ENCODE measurements at places on chromosomes 16 and 17. TPM values are rescaled to one million over a fixed set of nuclear protein-coding genes. Genes with fewer than 3 reads are reported as not detected.

Gene INCA1
- total RNA-seq = 2.3 TPM

- DNase-seq = no peak
These were observed 9.5 kb downstream of the NLRC5 start for GRCh38 chr16:56998861-56999260.

Gene SLC12A3
- total RNA-seq = not detected

GRCh38 chr17:57283203-57283971, 27.1 kb downstream of the MSI2 start:
- DNase-seq = no peak

- no peak for DNase-seq
These were observed 42.5 kb upstream of the CBFA2T3 start for GRCh38 chr16:89019511-89019910.

DNA sequence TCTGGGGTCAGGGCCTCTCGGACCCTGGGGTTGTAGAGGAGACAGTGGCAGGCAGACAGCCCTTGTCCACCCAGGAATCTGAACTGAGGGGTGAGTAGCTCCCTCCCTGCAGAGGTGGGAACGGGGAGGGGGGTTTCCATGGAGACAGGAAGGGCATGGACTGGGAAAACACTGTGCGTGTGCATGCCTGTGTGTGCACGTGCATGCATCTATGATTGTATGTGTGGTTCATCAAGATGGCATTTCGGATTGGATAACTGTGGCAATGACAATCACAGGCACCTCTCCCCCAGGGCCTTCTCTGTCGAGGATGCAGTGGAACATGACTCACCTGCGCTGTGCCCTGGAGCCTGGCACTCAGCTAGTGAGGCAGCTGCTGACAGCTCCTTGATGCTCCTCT, 6.1 kb upstream of the CD300C start:
- no peak for DNase-seq

DNA sequence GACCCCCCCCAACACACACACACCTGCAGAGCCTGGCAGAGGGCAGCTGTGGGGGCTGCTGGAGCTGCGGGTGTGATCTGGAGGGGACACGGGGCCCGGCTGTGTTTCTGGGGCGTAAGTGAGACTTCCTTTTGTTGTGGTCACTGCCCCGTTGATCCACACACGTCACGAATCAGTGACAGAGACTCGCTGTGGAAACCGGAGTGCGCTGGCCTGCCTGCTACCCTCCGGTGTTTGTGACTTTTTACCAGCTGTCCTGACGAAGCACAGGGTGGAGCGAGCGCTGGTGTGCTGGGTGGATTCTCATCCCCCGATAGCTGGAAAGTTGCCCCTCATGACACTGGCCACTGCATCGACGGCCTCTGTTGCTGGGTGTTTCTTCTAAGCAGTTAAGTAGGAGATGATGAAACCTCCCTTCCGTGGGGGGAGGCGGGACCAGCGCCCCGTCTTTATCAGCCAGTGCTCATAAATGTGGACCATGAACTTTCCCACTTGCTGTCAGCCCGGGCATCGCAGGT, 2.3 kb downstream of the METRNL start:
- no peak for DNase-seq

DNA sequence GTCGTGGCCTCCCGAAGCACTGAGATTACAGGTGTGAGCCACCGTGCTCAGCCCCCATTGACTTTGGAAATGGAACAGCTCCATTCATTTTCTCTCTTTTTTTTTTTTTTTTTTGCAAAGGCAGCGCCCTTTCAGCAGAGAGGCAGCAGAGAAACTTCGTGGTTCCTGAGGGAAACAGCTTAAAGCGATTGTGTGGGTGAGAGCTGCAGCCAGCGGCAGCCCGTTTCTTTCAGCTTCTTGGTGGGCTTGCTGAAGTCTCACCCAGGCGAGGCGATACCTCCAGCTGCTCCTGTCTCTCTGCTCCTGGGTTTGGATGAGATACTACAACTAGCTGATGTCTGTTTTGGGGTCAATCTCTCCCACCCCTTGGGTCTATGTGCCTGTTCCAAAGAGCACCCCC, 7.7 kb downstream of the KDM8 start:
- DNase-seq = no peak

DNA sequence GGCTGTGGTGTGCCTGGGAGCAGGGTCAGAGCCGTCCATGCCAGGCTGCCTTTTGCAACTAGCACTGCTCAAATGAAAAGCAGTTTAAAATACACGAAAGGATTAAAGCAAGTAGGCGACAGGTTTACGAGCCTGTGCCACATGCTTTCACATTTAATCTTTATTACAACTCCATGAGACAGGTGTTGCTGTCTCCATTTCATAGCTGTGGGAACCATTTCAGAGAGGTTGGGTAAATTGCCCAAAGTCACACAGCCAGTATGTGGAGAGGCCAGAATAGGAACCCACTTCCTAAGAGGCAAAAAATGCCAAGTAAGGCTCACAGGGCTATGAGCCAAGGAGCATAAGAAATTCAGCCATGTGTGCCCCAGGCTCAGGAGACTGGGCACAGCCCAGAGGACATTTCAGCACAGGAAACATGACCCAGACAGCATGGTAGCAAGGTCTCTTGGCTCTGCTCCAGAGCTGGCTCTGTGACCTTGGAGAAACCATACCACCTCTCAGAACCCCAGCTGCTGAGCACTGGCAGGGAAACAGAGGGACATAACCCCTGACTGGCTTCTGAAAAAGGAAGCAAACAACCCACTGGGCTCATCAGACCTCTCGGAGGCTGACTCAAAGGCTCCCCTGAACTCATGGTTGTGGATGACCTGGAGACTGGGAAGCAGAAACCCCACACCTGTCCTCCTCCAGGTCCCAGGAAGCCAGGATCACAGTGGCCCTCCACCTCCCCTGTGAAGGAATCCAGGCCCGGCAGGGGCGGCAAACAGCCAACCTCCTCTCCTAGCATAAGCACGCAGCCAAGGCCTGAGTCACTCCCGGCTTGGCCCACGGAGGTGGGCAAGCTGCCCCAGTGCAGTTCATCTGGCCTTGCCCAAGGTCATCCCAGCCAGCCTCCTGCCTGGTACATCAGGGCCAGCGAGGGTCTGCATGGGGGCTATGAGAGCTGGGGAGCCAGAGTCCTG, 40.3 kb upstream of the MRPS23 start:
- DNase-seq = peak; percentile 95

GRCh38 chr17:64066716-64067115, 46.3 kb upstream of the ICAM2 start:
- no peak for DNase-seq

GRCh38 chr17:34532281-34533065, 46.9 kb upstream of the TMEM132E start:
- no peak for DNase-seq

- DNase-seq = no peak
These were observed 293.1 kb upstream of the FOXF1 start for GRCh38 chr16:86217001-86217890.

GRCh38 chr16:82044585-82044911, 9.5 kb downstream of the HSD17B2 start:
- DNase-seq = no peak

GRCh38 chr16:13376174-13376573, 474.8 kb downstream of the SHISA9 start:
- DNase-seq = no peak

DNA sequence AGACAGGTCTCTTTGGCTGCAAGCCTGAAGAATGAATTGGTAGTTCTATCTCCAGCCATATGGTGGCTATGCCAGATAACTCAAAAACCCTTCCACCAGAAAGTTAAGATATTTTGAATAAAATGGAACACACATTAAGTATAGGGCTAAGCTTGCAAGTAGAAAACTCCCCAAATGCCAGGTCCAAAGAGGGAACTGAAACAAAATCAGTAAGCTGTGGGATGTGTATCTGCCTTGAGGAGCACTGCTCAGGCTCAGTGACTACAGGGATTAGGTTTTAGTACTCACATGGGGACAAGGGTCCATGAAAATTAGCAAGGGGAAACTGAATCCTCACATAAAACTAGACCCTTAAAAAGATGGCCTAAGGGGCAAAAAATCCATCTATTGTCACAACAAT, 115.7 kb upstream of the PMFBP1 start:
- no peak for DNase-seq

GRCh38 chr17:9028988-9029570, 7.8 kb downstream of the NTN1 start:
- no peak for DNase-seq

GRCh38 chr16:2251296-2252111, at the start of gene ECI1:
ECI1 (minus strand) TSS chr16:2251587; CDS start chr16:2251566, 21 bp downstream.
- DNase-seq = peak; percentile 98

GRCh38 chr17:55585629-55586028, 74.4 kb upstream of the SMIM36 start:
- no peak for DNase-seq

GRCh38 chr17:79932451-79933306, 93.4 kb upstream of the CBX4 start:
- DNase-seq = no peak

DNA sequence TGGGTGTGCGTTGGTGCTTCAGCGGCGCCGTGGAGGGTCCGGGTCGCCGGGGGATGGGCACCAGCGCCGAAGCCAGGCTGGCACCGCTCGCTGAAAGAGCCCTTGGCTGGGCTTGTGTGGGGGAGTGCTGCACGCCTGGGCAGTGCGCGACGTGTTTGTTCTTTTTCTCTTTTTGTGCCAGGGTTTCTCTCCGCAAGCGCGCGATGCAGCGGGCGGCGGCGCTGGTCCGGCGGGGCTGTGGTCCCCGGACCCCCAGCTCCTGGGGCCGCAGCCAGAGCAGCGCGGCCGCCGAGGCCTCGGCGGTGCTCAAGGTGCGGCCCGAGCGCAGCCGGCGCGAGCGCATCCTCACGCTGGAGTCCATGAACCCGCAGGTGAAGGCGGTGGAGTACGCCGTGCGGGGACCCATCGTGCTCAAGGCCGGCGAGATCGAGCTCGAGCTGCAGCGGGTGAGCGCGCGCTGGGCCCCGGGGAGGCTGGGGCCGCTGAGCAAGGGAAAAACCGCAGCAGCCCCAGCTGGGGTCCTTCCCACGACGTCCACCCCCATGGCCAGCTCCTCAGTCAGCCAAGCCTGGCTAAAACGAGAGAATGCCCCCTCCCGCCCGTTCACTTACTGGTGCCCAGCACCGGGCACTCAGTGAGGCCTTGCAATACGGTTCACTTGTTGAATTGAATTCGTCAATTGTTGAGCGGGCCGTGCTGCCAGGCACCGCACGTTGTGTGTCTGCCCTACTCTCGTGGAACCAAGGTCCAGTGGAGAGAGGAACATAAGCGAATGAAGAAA, 541 bp downstream of the GPT2 start:
- DNase-seq = peak; percentile 16

Gene RPGRIP1L
- 14.5 TPM for total RNA-seq

GRCh38 chr17:40697297-40697696, 6.3 kb downstream of the KRT24 start:
- DNase-seq = no peak

GRCh38 chr17:41864498-41864835, 756 bp downstream of the KLHL11 start:
- DNase-seq = no peak

DNA sequence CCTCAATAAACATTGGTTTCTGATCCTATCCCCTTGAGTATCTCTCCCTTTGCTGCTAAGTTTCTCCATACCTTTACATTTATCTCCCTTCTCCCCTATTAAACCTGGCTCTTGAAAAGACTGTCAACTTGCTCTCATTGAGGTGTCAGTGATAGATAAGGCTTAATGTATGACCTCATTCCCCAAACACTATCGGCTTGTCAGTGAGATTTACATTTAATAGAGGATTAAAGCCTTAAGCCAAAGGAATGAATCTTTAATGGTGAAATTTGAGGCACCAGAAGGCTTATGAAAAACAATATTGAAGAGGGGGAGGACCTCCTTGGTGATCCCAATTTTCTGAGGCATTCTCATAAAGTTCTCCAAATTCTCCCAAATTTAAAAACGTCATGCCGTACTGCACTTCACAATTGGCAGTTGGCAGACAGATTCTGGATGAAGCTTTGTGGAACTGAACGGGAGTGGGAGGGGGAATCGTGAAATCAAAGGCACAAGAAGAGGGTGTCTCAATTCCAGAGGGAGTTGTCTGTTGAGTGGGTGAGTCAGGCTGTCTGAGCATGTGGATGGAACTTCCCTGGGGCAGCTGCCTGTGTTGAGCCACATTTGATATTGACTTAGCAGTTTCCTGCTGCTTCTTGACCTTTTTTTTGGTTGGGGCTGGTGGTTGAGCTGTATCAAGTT, 478.8 kb downstream of the NPIPA7 start:
- no peak for DNase-seq

Gene TSR1
- 25.8 TPM for total RNA-seq

DNA sequence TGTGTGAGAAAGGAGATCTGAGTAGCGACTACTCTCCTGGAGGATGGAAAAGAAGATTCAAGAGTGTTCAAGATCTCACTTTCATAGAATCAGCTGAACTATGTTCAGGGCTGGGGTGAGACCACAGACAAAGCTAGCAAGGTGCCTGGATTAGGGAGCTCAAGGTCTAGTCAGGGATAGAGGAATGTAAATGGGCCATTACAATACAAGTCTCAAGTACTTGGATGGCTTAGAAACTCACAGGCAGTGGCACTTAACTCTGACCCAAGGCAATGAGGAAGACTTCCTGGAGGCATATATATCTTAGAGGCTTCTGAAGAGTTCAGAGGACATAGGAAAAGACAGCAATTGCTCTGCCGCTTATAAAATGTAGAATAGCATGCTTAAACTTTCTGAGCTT, 184.9 kb upstream of the CDH11 start:
- no peak for DNase-seq

Gene ABCC11
- not detected for total RNA-seq

Gene STXBP4
- 54.8 TPM for total RNA-seq

- DNase-seq = peak; percentile 68
These were observed 3.3 kb upstream of the TRARG1 start for GRCh38 chr17:1275962-1276736.

Gene JPT2
- total RNA-seq = 50.3 TPM

Gene DHX58
- 12.9 TPM for total RNA-seq
